ENCODE measurements at places on chromosomes 1 and 21.

DNA sequence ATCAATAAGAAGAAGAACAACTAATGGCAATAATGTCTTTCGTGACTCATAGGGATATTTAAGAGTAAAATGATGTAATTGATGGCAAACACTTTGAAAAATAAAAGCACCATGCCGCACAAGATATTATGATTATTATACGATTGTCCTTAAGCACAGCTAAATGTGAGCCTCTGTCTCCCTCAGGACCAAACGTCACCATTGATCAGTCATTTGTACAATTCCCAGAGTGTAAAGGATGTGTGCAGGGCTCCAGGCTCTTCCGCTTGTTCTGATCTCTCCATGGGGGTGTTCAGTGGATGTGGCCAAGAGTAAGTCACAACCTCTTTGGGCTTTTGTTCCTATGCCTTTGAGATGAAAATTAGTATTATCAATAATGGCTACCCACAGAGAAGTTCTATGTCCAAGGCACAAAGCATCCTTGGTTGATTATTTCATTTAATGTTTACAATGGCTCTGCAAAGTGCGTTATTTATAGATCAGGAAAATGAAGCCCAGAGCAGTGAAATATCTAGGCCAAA is 17.7 kb upstream of the C1orf87 start:
- no peak for DNase-seq

- no peak for DNase-seq
These were observed 158.5 kb upstream of the PRMT6 start for GRCh38 chr1:106897976-106898375.

DNA sequence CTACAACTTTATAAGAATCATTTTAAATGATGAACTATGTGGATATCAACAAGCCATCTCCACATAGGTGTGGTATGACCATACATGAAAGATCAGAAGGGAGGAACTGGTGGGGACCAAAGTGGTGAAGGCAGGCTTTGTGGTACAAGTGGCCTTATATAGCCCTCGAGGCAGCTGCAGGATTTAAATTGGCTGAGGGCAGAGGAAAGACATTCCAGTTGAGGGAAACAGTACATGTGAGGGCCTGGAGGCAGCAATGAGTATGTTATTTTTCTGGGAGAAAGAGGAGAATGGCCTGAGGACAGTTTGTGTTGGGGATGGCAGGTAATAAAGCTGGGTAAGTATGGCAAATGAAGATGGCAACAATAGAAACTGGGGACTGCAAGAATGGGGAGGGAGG is 17.1 kb downstream of the OSCP1 start:
- no peak for DNase-seq

DNA sequence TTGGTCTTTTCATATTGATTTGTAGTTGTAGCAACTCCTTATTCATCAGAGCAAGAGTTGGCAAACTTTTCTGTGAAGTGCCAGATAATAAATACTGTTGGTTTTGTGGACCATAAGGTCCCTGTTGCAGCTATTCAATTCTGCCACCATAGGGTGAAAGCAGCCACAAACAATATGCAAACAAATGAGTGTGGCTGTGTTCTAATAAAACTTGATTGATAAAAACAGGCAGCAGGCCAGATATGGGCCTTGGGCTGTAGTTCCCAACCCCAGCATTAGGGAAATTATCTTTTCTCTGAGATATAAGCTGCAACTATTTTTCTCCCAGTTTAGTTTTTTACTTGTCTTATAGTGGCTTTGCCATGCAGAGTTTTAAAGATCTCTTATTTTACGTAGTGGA is 469.2 kb downstream of the SMYD3 start:
- DNase-seq: no peak

- DNase-seq: no peak
These were observed 13.6 kb downstream of the STYXL2 start for GRCh38 chr1:167107456-167107855.

- DNase-seq: no peak
These were observed 57.2 kb downstream of the AJAP1 start for GRCh38 chr1:4711416-4712275.

- no peak for DNase-seq
These were observed 37.1 kb upstream of the ANGPTL7 start for GRCh38 chr1:11151826-11152612.

GRCh38 chr1:107897438-107898345 is 67.3 kb downstream of the VAV3 start:
- DNase-seq: no peak

- no peak for DNase-seq
These were observed 28.1 kb upstream of the C1QA start for GRCh38 chr1:22608361-22608760.

GRCh38 chr1:46948629-46949416 is 7.5 kb upstream of the CYP4A11 start:
- no peak for DNase-seq

GRCh38 chr1:68111519-68112436 is 61.4 kb upstream of the DIRAS3 start:
- peak; percentile 72 for DNase-seq

DNA sequence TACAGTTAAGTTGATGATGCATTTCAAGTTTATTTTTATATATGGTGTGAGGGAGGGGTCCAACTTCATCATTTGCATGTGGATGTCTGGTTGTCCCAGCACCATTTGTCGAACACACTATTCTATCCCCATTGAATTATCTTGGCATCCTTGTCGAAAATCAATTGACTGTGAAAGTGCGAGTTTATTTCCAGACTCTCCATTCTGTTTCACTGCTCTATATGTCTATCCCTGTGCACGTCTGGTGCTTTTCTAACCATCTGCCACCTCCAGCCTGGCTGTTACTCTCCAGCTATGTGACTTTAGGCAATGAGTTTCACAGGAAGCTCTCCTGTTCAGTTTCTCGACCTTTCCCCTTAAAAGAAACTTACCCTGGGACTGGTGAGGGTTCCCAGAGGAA is 137.1 kb upstream of the KLHDC7A start:
- DNase-seq: no peak

DNA sequence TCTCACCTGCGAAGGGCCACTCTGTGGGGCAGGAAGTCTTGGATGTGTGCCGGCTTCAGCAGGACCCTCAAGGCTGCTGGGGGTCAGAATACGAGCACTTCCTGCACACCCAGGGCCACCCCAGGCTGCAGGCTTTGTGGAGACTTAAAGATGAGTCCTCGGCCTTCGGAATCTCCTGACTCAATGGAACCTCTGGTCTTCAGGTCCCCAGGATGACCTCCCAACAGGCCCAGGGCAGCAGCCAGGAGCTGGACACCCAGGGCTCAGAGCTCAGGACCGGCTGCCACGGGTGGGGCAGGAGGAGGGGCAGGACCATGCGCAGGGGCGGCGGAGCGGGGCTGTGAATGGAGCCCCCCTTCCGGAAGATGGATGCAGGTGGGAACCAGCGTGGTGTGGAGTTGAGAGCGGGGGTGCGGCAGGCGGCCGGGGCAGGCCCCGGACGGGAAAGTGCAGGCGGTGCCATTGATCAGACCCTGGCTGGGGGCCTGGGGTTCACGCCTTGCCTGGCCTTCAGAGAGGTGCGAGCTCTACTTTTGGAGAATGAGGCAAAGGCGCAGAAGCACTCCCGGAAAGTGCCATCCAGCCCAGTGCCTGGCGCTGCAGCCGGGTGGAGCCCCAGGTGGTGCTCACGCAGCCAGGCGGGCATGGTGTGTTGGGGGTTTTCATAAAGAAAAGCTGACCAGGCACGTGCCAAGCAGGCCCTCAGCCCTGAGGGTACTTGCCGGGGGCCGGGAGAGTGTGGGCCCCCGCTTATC is 10.4 kb downstream of the COL18A1 start:
- DNase-seq: no peak

- no peak for DNase-seq
These were observed 37.8 kb upstream of the PRSS38 start for GRCh38 chr1:227777646-227778045.

- no peak for DNase-seq
These were observed 41.3 kb downstream of the TCP10L start for GRCh38 chr21:32543975-32544374.

DNA sequence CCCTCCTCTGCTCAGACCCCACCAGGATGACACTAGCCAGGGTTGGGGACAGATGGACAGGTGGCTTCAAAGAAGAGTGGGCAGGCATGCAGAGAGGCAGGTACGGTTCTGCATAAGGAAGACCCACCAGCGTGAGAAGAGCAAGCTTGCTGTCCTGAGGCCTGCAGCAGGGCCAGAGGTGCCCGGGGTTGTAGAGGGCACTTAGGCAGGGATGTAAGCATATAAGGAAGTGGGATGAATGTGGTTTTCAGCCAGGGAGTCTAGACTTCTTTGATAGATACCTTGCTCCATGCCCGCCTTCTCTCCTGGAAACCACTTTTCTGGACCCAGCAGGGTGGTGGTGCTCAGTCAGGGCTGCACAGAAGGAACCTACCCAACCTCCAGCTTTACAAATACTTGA is 1.4 kb downstream of the TTC39A start:
- no peak for DNase-seq

- DNase-seq: no peak
These were observed 55.3 kb upstream of the CSF3R start for GRCh38 chr1:36537991-36538390.

- peak; percentile 24 for DNase-seq
These were observed 58.7 kb upstream of the RGS1 start for GRCh38 chr1:192516776-192517297.

GRCh38 chr1:13708380-13708982 is 8.5 kb downstream of the PRDM2 start:
- DNase-seq: no peak

GRCh38 chr1:205447457-205448341 is 8.1 kb downstream of the BLACAT1 start:
- DNase-seq: no peak

GRCh38 chr1:185585770-185586169 is 148.4 kb upstream of the HMCN1 start:
- DNase-seq: no peak

GRCh38 chr1:173798078-173798477 is 26.4 kb upstream of the DARS2 start:
- no peak for DNase-seq

DNA sequence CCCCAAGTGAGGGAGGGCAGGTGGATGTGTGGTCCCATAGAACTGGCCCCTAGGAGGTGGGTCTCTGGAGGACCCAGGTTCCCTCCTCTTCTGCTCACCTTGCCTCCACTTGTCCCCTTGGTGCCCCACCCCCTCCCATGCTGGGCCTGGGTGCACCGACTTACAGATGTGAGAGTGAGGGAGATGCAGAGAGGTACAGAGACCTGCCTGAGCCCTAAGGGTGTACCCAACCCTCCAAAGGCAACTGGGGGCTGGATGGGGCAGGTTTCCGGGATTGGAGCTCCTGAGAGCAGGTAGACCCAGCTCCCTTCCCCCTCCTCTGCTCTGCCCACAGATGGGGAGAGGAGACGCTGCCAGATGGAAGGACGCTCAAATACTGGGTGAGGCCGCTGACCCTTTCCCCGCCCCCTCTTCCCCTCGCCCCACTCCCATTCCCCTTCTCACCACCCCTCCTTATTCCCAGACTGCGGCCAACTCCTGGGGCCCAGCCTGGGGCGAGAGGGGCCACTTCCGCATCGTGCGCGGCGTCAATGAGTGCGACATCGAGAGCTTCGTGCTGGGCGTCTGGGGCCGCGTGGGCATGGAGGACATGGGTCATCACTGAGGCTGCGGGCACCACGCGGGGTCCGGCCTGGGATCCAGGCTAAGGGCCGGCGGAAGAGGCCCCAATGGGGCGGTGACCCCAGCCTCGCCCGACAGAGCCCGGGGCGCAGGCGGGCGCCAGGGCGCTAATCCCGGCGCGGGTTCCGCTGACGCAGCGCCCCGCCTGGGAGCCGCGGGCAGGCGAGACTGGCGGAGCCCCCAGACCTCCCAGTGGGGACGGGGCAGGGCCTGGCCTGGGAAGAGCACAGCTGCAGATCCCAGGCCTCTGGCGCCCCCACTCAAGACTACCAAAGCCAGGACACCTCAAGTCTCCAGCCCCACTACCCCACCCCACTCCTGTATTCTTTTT is 10.3 kb downstream of the TINAGL1 start:
- DNase-seq: no peak

DNA sequence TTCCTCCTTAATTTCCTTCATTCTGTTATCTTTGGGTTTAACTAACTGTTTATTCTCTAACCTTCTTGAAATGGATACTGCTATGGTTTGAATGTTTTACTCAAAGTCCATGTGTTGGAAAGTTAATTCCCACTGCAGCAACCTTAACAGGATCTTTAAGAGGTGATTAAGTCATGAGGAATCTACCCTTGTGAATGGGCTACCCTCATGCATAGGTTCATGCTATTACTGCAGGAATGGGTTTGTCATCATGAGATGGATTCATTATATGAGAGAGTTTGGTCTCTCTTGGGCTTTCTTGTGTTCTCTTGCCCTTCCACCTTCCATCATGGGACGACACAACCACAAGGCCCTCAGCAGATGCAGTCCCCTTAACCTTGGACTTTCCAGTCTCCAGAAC is 516.9 kb downstream of the ADGRL2 start:
- no peak for DNase-seq

DNA sequence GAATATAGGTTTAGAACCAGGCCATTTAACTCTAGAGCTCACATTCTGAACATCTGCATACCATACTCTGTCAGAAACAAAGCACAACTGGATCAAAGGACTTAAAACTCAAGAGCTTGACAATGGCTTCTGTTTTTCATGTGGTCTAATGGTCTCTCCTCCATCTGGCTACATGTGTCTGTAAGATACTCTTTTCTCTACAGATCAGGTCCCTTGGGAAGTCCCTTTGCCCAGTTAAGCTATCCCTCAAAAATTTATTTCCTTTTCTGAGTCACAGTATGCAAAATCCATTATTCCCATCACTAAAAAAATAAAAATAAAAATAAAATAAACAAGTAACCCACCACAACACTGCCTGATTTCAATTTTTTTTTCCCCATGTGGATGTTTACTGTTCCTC is 357.0 kb upstream of the PRMT6 start:
- no peak for DNase-seq

DNA sequence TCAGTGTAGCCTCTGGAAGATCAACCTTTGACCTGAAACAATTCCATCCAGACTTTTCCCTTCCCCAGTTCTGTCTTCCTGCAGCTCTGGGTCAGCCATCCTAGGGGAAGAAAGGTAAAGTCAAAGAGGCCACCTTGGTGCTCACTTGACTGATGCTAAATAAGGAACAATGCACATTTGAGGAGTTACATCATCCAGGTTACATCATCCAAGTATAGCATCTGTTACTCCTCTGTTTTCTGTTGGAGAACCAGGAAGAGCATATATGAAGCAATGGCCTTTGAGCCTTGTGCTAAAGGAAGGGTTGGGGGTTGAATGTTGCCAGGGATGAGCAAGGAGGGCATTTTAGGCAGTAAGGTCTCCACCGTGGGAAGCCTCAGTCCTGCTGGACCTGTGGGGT is 3.1 kb upstream of the DSCAM start:
- no peak for DNase-seq

DNA sequence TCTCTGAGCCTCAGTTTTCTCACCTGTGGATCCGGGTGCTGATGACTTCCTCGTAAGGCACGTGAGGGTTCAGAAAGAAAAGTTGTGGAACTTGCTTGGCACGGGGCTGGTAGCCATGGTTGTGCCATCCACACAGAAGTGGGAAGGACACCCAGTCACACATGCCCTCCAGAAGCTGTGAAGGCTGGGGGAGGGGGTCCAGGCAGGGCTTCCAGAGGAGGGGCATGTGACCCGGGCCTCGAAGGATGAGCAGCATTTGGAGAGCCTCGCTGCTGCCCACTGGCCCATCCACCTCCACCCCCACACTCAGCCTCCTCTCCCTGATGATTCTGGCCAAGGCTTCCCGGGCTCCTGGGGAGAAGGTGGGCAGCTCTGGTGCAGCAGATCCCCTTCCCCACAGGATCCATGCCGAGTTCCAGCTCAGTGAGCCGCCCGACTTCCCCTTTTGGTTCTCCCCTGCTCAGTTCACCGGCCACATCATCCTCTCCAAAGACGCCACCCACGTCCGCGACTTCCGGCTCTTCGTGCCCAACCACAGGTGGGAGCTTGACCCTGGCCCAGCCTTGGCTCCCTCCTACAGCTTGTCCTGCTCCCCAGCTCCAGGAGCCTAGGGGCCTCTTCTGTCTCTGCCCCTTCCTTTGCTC is 9.4 kb downstream of the SELENON start:
- no peak for DNase-seq

All from midbrain (tissue), 1 donor.